ENCODE measurements at places on chromosomes 11 and 22.

- DNase-seq = no peak
Observed at GRCh38 chr11:14914536-14914935, 22.5 kb upstream of the CYP2R1 start.

DNA sequence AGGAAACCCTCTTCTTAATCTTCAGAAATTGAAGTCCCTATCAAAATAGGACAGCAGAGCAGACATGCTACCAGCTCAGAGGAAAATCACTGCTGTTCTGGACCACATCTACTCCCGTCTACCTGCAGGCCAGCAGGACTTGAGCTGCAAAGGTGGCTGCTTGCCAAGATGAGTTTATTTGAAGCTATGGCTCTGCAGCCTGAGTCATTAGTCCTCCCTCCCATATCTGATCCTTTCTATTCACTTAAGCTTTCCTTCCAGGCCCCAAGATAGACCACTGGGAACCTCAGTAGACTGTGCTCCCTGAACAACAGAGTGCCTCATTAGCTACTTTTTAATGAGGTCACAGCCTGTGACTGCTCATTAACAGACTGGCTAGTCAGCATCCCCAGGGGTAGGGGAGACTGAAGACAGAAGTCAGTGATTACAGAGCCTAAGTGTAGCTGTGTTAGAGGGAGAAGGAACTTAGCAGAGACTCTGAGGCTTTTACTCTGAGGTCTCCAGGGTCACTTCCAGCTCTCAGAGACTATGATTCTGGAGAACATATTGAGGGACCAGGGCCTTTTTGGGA is 6.8 kb upstream of the OR10A2 start:
- DNase-seq = peak; percentile 12

GRCh38 chr22:48407256-48407955 is 1420.3 kb downstream of the BRD1 start:
- DNase-seq = no peak

DNA sequence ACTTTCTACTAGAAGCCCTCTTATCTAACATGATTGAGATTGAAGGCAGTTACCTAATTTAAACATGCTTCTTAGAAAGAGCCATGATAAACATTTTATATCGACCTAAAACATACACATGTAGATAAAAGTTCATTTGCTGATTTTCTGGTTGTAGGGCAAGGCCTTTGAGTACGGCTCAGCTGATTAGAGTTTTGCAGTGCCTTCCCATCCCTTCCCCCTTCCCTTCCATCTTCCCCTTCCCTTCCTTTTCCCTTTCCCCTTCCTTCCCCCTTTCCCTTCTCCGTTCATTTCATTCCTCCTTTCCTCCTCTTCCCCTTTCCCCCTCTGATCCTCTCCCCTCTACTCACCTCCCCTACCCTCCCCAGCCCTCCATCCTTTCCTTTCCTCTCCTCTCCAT is 4.3 kb downstream of the LDHC start:
- DNase-seq = no peak

- no peak for DNase-seq
Observed at GRCh38 chr11:2869561-2870427, 15.8 kb downstream of the CDKN1C start.

DNA sequence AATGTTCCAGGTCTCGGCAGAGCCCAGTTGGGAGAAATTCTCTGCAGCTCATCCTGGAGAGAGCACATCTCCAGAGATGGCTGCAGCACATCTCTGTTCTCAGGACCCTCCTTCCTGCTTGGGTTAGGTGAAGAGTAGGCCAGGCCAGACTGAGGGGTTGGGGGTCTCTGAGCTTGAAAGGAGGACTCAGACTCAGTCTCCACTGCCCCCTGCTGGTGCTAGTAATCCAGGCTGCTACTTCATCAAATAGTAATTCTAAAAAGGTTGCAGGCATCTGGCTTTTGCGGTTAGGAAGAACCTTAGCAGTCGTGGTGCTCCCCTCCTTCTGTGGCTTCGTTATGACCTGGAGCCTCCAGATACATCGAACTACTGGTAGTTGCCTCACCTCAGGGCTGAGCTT is 9.7 kb downstream of the TUB start:
- peak; percentile 40 for DNase-seq

DNA sequence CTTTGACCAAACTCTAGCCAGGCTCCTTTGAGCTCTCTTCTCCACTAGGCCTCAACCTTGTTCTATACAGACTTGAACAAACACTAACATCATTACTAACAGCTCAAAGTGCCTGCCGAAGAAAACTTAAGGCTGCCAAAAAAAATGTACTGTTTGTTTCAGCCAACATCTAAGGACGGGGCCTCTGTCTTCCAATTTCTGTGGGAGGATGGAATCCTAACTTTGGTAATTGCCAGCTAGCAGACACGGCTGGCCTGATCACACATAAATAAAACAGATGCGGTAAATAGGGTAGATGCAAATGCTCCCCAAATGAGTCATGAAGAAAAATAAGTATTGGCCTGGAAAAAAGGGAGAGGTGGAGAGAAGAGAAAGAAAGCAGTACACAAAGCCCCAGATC is 394.3 kb downstream of the TMEM135 start:
- no peak for DNase-seq

GRCh38 chr11:64577202-64577601 is 13.8 kb upstream of the SLC22A12 start:
- no peak for DNase-seq

GRCh38 chr11:119652907-119653659 is 75.9 kb downstream of the NECTIN1 start:
- DNase-seq = no peak

- DNase-seq = no peak
Observed at GRCh38 chr22:32534252-32535235, 59.9 kb downstream of the FBXO7 start.

DNA sequence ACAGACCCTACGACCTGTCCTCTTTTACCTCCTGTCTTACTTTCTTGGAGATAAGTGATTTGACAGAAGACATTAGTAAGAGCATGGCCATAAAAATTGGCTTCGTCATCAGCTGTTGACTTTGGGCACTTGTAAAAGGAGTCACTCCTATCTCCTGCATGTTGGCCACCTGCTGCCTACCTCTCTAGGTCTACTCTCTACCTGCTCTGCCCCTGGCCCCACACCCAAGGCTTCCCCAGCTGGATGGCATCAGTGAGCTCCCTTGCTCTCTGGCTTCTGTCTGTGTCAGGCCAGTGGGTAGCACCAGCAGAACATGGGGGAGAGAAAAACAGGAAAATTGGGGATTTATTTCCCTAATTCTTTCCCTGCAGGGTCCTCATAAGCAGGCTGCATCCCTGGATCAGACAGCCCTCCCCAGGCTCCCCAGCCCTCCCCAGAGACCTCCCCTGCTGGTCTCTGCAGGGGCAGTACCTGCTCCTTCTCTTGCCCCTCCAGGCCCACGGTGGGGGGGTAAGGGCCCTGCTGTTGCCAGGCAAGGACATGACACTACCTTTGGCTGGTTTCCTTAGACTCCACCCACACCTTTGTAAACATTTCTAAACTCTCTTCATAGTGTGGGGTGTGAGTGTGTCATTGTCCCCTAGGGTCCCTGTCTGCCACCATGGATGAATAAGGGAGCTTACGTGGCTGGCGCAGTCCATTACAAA is 157.0 kb upstream of the NECTIN1 start:
- no peak for DNase-seq

- DNase-seq = no peak
Observed at GRCh38 chr11:9180784-9181183, 84.4 kb downstream of the DENND5A start.

DNA sequence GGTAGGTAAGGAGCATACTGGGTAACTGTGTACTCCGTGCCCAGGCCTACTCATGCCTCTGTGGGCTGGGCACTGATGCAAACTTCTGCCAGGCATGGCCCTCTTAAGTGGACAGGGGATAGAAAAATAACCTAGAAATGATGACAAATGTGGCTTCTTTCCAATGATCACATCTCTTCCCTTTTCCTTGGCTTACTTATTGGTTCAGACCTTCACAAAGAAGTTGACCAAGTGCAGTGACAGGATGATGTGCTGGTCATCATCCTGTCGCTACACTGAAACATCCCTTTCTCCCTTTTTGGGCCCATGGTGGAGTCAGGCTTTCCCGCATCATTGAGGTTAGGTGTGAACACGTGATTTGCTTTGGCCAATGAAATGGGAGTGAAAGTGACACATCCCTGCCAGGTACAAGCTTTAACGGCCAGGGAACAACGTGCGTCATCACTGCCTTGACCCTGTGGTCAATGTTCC is 31.8 kb upstream of the APOBEC3A start:
- no peak for DNase-seq

GRCh38 chr11:69879729-69880005 is 60.5 kb upstream of the FGF3 start:
- no peak for DNase-seq

GRCh38 chr11:74932169-74932568 is 16.7 kb downstream of the XRRA1 start:
- DNase-seq = no peak

DNA sequence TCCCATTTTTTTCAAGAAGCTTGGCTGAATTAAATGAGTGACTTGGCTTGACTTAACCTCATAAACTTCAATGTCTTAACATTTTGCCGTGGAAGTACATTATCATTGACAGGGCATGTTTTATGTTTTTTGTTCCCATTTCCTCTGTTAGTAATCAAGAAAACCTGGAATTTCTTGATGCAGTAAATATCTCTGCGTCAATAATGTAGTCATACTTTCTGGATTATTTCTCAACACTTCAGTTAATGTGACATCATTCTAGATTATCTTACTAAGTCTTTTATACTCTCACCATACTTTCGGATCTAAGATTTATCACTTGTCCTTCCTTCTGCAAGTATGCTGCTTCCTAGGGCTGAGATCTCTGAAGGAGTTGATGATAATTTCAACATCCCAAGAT is 58.6 kb upstream of the PGR start:
- no peak for DNase-seq

DNA sequence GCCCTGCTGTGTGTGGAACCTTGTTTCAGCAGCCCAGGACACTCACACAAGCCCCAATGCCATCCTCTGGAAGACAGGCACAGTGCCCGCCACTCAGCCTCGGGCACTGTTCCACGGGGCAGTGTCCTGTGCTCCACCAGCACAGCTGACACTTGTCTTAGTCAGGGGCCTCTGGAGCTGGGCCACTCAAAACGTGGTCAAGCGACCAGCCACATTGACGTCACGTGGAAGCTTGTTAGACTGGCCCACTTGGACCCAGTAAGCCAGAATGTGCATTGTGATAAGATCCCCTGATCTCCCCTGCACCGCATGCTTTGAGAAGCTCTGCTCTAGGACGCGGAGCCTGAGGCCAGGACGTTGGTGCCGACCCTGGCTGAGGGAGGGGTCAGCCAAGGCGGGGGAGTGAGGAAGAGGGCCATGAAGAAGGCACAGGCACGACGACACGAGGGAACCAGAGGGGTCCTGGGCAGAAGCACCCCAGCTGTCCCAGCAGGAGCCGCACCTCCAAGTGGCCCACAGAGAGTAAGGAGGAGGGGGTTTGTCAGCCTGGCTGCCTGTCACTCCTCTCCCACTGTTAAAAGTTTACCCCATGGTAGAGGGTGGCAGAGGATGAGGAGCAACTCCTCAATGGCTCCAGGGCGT is 64.6 kb downstream of the LINC01488 start:
- no peak for DNase-seq

DNA sequence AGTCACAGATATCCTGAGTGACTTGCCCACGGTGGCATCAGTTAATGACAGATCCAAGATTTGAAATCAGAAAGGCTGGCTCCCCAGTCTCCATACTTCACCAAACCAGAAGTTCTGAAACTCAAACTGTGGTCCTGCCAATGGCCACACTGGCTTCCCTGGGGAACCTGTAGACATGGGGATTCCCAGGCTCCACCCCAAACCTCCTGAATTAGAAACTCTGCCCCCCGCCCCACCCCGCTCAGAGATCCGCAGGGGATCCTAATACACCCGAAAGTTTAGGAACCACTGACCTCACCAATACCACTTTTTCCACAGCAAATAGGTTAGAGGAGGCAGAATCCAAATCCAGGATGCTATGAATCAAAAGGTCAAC is 15.3 kb downstream of the RTN4RL2 start:
- DNase-seq = no peak

DNA sequence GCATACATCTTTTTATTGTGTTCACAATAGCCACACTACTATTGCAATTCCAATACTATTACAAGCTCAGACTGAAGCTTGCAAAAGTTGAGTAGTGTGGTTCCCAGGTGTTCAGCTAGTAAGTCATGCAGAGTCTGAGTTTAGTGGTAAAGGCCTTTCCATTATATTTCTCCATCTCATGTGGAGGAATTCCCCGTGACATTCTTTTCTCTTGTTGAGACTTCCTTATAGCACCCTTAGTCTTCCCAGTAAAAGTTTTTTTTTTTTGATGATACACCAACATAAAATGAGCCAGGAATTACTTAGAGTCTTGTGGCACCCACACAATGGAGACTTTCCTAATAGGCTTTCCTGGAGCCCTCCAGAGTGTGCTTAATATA is 110.8 kb downstream of the UVRAG start:
- no peak for DNase-seq

- DNase-seq = no peak
Observed at GRCh38 chr11:33072465-33072864, 33.1 kb downstream of the TCP11L1 start.

DNA sequence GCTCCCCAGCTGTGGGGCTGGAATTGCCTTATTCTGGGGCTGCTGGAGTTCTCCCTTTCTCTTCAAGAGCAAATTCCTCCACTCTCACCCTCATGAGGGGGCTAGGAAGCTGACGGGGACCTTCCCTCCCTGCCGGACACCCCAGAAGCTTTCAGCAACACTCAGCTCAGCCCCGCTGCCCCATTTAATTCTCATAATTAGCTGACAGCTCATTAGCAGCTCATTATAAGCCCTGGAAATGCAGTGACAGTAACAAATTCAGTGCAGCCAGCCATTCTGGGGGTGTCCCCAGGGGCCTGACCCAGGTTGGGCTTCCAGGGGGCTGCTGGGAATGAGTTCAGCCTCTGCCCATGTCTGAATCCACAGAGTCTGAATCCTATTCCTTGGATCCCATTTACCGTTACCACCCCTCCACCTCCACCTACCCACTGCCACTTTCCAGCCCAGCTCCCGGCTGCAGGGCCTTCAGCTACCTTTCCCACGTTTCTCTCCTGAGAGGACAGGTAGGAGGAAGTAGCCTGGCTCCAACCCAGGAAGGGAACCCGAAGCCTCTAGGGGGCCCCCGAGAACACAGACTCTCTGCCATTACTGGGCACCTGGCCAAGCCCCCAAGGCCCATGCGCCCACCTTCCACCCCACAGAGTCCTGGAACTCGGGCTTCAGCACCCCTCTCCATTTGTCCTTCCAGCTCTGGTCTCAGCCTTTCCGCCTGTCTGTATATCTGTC is 101.7 kb upstream of the LMO1 start:
- DNase-seq = peak; percentile 1

DNA sequence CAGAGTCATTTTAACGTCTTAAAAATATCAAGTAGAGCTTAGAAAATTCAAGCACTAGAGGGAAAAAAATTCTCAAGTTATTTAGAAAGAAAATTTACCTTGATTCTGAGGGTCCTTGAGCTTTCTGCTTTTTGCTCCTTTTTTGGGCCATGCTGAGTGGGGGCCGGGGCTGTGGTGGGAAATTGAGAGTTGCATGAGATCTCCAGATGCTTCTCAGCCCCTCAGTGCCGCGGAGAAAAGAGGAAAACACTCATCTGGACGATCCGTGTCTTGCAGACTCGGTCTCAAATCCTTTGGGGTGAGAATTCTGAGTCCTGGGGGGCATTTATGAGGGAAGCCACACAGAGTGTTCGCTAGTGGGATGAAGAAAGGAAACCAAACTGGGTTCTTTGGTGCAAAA is 700.8 kb downstream of the TBC1D22A start:
- no peak for DNase-seq

All from OCI-M1 (cell line).